T-helper 2 cell treated with Interferon-gamma antibody and Interleukin-4, amounts not matched to agents 5 μg/mL and 100 μg/mL, for 36 hours (primary cell): ENCODE measurements at places on chromosomes 6 and 20.

- DNase-seq = no peak
These were observed 88.8 kb downstream of the PRL start for GRCh38 chr6:22208026-22208425.

GRCh38 chr6:105135907-105136430 is 43.8 kb downstream of the POPDC3 start:
- no peak for DNase-seq

DNA sequence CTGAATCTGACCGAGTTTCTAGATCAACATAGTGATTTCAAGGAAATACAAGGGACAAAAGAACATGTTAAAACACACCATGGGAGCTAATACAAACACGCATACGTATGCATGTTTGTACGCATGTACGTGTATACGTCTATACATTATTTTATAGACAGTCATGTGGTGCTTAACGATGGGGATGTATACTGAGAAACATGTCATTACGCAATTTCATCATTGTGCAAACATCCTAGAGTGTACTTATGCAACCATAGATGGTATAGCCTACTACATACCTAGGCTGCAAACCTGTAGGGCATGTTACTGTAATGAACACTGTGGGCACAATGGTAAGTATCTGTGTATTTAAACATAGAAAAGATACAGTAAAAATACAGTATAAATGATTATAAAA is 25.0 kb upstream of the NELFCD start:
- no peak for DNase-seq

DNA sequence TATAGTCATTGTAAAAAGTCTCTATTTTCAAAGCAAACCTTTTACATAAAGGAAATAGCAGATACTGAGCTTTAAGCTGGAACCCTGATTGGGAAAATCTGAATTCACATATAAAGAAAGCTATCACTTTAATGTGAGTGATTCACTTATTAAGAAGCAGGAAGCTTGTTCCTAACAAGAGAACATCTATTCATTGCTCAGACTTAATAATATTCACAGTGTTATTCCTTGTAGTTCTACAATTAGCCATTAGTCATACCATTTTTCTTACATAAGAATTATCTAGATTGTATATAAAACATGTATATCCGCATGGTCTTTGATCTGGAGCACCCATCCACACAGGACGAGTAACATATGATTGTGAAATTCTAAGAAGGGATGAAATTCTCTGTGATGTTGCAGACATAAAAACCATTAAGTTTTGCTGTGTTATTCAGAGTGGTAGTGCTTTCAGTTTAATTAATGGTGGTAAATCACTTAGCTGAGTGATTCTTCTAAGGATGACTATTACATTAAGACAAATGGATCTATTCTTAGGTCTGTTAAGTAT is 71.1 kb upstream of the FOXQ1 start:
- no peak for DNase-seq

DNA sequence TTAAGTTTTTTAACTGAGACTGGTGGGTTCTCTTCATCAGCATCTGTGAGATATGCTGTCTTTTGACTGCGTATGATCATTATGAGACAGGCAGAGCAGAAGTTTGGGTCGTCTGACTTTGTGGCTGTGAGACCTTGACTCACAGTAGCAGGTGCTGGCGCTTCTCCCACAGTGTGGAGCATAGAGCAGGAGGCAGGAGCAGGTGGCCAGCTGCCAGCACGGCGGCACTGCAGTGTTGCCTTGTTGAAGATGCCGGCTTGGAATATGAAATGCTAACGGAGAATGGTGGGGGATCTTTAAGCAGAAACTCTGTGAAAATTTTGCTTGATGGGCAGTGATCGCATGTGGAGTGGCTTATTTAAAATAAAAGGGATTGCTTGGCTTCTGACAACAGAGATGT is 105.0 kb downstream of the TIAM2 start:
- no peak for DNase-seq

DNA sequence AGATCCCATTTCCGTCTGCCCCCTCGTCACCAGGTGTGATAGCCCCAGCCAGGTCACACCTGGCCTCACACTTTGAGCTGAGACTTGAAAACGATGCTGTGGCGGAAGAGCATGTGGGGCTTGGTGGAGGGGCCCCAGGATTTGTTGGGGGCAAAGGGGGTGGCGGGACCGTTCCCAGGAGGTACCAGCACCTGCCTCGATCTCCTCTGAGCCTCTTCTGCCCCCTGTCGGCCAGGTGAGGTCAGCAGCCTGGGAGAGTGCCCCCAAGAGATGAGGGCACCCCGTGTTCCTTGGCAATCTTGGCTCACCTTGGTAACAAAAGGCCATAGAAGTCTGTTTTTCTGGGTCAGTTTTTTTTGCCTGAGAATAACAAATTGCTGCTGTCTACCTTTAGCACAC is 25.4 kb downstream of the SPATA2 start:
- no peak for DNase-seq

GRCh38 chr6:112332274-112332673 is 14.9 kb upstream of the RFPL4B start:
- no peak for DNase-seq

- DNase-seq = no peak
These were observed 224.7 kb upstream of the PLCB4 start for GRCh38 chr20:8844179-8844578.

DNA sequence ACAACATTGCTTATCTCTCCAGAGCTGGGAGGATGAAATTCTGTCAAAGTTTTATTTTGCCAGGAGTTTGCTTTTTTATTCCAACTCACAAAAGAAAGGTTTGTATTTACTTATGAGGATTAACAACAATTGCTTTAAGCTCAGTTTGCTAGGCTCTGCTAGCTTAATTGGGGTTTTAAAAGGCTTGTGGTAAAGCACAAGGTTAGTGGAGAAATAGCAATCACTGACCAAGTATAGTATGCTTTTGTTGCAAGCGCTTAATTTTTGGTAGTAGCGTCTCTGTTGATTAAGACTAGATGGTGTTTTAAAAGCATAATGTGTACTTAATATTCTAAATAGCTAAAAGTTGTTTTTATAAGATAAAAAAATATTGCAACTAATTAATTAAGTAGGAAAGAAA is 45.7 kb downstream of the TINAG start:
- no peak for DNase-seq

DNA sequence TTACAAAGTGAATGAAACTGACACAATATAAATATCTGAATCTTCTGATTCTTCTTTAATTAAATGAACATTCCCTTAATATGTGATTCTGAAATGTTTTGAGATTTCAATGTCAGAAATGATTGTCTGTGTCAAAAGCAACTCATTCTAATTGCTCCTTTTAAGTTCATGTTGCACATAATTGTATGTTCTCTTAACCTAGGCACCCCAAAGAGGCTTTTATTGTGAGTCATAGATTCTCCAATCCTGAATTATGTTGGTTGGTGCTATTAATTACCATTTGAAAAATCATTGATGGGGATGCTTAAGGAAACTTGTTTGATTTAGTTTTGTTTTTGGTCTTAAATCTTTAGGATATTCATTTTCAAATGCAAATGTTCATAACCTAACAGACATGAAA is 829.7 kb upstream of the CITED2 start:
- DNase-seq = no peak

DNA sequence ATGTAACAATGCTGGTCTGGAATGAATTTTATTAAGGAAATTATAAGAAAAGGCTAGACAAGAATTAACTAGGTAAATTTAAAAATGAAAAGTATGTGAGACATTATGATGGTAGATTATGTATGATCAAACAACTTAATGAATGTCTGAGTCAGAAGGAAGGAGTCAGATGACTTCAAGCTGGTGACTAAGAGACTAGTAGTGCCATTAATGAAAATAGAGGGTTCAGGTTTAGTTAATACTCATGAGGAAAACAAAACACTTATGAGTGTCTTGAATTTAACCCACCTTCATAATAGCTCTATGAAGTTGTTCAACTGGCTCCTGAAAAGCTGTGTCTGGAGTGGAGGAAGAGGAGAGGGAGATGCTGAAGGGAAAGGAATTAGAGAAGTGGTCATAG is 256.3 kb downstream of the ADGRB3 start:
- DNase-seq = no peak
